ENCODE measurements at places on chromosomes 7 and 10.

DNA sequence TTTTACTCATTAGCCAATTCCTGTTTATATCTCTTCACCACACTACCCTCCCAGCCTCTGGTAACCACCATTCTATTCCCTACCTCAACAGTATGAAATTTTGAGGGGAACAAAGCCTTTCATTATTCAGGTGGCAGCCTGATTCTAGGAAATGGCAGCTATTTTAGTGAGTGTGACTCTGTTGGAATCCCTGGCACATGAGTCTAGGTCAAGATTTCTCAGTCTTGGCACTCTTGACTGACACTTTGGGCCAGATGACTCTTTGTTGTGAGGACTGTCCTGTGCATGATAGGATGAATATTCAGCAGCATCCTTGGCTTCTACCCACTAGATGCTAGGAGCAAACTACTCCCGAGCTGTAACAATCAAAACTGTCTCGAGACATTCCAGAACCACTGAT lies 322.8 kb upstream of the PHYHIPL start:
- no peak for DNase-seq

GRCh38 chr7:25968205-25968993 lies 183.6 kb upstream of the NFE2L3 start:
- DNase-seq, result no peak

GRCh38 chr10:75344170-75344569 lies 57.4 kb downstream of the ZNF503 start:
- DNase-seq, result no peak

GRCh38 chr10:125157505-125157904 lies 2.9 kb downstream of the CTBP2 start:
- DNase-seq, result no peak

DNA sequence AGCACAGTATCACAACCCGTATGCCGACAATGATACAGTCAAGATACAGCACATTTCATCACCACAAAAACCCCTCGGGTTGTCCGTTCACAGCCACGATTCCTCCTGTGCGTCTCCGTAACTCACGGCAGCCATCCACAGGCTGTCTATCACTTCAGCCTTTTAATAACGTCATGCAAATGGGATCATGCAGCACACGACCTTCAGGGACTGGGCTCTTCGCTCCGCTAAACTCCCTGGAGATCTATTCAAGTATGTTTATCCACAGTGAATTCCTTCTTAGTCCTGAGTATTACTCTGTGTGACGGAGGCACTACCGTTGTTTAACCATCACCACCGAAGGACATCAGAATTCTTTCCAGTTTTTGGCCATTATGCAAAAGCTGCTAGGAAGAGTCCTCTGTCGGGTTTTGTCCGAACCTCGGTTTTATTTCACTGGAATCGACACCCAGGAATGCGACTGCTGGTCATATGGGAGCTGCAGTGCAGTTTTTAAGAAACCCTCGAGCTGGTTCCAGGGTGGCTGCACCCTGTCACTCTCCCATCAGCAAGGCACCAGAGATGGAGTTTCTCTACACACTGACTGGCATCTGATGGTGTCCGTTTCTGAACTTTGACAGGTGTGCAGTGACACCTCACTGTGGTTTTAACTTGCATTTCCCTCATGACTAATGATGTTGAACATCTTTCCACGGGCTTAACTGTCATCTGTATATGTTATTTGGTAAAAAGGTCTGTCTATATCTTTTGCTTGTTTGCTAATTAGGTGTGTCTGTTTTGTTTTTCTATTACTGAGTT lies 193.6 kb downstream of the MAD1L1 start:
- no peak for DNase-seq

DNA sequence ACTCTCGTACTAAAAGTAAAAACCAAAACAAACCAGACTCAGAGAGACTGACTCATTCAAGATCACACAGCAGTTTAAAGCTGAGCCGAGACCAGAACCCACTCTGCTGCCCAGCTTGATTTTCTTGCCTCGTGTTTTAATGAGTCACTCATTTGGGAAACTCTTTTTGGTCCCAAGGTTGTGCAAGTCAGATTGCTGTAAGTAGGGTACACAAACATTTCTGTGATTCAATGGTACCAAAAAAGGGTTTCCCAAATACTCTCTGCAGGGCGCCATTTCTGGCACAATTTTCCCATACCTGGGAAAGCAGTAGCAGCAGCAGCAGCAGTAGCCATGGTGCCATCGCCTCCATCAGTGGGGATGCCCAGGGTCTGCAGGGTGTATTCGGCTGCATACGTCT lies 69.9 kb downstream of the ASAH2B start:
- DNase-seq, result no peak

DNA sequence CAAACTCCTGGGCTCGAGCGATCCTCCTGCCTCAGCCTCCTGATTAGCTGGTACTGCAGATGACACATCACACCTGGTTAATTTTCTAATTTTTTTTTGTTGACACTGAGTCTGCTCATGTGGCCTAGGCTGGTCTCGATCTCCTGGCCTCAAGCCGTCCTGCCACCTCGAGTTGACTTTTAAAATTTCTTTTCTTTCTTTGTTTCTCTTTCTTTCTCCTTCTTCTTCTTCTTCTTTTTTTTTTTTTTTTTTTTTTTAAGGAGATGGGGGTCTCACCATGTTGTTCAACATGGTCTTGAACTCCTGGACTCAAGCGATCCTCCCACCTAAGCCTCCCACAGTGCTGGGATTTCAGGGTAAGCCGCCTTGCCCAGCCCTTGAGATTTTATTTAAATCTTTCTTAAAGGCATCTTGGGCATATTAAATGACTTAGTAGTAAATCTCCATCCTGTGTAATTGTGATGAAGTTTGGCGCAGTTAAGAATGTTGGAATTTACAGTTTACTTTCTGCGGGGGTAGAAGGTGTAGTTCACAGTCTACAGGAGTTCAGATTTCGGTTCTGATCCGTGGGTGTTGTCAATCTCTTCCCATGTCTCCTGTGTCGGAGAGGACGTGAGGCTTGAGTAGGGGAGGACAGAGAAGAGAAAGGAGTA lies 1.0 kb upstream of the ITGA8 start:
- DNase-seq, result no peak

DNA sequence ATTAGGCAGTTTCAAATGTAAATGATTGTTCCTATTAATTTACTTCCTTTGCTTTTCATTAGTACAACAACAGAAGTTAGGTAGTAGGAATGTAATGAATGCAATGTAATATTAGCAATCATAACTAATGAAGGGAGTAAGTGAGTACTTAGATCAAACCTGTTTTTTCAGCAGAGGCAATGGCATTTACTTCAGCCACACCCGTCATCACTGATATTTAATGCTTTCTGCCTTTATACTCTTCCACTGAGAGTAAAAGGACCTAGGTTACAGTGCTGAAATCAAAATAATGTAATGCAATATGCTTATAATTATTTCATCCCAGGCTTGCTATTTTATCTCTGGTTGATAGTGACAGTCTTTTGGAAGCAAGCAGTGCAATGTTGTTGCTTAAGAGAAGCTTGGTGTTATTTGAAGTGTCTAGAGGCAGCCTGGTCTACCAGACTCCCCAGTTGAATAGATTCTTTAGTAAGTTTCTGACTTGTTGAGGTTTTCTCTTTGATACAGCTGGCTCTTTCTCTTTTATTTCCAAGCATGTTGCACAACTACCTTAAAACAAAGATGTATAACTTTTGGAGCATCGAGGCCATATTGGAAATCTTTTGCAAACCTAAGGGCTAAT lies 149.4 kb downstream of the RNLS start:
- DNase-seq, result no peak

DNA sequence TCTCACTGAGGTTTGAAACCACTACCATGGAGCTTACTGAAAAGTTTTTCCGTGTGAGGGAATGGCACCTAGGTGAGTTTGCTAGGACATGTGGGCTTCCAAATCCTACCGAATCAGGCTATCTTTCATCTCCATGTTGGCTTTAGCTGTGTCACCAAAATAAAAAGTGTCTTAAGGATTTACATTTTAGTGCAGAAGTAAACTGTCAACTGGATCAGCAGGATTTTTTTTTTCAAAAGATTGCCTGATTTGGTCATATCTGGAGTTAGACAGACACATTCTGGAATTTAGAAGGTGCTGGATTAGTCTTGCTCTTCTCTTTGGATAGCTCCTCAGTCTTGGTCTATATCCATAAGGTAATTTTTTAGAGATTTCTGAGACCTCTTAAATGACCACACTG lies 5.5 kb downstream of the ARID5B start:
- no peak for DNase-seq

DNA sequence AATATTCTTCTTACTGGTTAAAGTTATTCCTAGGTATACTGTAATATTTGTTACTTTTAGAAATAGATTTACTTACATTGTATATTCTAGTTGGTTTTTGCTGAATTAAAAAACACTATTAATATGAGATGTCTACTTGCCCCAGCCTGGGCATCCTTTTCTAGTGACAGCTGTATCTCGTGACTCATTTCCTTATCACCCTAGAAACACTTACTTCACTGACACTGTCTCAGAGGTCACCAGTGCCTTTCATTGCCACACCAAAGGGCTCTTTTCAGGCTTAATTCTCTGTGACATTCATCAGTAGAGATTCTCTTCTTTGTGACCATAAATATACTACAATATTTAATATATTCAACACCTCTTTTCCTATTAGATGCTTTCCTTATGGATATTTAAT lies 194.7 kb downstream of the GALNT17 start:
- no peak for DNase-seq

GRCh38 chr10:97037365-97038361 lies 148.1 kb downstream of the SLIT1 start:
- DNase-seq, result peak; percentile 49

DNA sequence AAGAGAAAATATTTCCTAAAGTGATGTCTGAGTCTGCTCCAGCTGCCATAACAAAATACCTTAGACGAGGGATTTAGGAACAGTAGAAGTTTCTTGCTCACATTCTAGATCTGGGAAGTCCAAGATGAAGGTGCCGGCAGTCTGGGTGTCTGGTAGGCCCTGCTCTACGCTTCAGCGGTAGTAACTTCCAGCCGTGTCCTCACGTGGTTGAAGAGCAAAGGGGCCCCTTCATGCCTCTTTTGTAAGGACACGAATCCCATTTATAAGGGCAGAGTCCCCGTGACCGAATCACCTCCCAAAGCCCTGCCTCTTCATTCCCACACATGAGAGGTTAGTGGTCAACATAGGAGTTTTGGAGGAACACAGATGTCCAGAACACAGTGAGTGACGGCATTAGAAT lies 52.2 kb upstream of the INPP5A start:
- no peak for DNase-seq

- no peak for DNase-seq
Observed at GRCh38 chr7:91949221-91950009, 8.8 kb downstream of the AKAP9 start.

- no peak for DNase-seq
Observed at GRCh38 chr7:80699045-80699638, 60.7 kb downstream of the CD36 start.

DNA sequence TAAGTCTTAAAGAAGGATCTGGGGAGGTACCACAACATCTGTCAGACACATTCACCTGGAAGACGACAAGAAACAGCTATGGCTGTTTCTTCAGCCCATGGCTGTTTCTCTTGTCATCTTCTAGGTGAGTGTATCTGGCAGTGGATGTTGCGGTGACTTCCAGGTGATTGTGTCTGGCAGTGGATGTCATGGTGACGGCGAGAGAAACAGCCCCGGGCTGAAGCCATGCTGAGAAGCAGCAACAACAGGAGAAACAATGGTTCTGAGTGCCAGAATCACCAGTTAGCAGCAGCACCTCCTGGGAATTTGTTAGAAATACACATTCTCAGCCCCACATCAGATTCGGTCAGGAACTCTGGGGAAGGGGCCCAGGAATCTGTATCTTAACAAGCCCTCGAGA lies 68.6 kb upstream of the SYPL1 start:
- no peak for DNase-seq

DNA sequence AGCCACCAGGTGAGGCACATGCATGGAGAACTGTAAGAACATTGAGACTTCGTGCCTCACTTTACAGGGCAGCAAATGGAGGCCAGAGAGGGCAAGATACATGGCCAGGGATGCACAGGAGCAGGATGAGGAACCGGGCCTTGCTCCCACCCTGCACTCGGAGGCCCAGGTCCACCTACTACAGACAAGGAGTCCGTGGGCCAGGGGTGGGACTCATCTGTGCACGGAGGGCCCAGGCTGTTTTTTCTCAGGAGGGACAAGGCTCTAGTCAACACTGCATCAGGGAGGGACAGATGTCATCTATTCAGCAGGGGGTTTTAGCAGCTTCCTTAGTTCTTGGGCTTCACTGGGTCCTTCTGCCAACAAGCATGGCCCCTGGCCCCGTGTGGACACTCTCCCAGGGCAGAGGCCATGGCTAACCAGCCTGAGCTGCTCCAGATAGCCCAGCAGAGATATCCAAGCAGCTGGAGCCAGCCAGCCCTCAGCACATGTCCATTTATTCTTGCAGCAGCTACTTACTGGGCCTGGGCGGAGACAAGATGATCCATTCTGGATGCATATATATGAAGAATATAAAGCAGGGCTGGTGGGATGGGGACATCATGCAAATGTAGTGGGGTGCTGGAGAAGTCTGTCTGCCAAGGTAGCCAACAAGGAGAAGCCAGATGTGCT lies 134.5 kb upstream of the RET start:
- DNase-seq, result no peak

DNA sequence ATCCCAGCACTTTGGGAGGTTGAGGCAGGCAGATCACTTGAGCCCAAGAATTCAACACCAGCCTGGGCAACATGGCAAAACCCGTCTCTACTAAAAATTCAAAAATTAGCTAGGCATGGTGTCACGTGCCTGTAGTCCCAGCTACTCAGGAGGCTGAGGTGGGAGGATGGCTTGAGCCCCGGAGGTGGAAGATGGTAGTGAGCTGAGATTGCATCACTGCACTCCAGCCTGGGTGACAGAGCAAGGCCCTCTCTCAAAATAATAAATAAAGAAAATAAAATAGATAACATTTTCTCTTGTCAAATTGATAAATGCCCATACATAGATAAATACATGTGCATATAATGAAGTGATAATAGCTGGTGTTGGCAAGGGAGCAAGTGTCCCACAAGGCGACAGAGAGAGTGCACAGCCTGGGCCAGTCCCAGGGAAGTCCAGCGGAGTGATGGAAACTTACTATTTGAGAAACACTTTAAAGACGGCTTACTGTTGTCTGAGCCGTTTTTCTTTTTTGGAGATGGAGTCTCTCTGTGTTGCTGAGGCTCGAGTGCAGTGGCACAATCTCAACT lies 33.4 kb upstream of the DLG5 start:
- no peak for DNase-seq

GRCh38 chr7:157664871-157665633 lies 328.2 kb downstream of the DNAJB6 start:
- DNase-seq, result no peak

DNA sequence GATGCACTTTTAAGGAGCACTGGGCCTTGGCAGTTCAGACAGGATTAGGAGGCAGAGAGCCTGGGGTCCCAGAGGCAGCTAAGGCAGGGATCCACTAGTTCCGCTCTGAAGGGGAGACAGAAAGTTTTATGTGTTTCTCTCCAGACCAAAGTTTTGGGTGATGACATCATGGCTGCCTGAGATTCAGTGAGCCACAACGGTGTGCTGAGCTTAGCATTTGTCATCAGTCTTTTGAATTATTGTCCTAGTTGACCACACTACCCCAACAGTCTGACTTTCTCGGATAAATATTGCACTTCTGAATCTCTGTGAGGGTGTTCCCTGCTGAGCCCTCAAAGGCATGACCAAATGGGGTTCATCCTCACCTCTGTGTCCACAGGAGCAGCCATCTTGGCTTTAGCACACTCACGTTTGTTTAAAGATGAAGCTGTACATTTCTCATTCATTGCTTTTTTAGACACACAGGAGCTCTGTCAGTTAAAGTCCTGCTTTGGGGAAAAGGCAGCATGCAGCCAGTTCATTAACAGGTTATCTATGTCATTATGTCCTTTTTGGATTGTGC lies 297.7 kb upstream of the LRGUK start:
- no peak for DNase-seq

- no peak for DNase-seq
Observed at GRCh38 chr10:5751601-5752253, 61.5 kb downstream of the GDI2 start.

- no peak for DNase-seq
Observed at GRCh38 chr7:90472805-90473540, 3.5 kb downstream of the PTTG1IP2 start.

Data from activated CD8-positive, alpha-beta memory T cell treated with anti-CD3 and anti-CD28 coated beads for 4 hours (primary cell).